ENCODE measurements at places on chromosomes 12 and 14. TPM values are rescaled to one million over a fixed set of nuclear protein-coding genes. Genes with fewer than 3 reads are reported as not detected.

DNA sequence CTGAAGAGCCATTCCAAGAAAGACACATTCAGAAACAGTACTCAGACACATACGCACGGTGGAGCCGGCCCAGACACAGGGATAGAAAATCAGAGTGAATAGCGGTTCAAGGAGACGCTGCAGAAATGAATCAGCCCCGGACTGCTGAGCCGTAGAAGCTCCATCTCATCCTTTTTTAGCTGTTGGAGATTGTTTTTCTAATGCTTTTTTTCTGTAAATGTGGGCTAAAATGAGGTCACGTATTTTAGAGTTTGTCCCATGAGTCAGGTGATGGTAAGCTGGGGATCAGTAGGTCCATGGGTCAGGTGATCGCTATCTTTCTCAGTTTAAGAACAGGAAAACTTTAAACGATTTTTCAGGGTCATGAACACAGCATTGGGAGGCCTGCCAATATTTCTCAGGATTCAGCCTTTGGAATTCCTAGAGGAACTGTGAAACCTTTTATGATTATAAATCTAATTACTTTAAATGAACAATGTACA, 202.4 kb downstream of the ITPR2 start:
- DNase-seq, result no peak

- no peak for DNase-seq
These were observed 28.2 kb downstream of the GTF2A1 start for GRCh38 chr14:81192594-81192993.

DNA sequence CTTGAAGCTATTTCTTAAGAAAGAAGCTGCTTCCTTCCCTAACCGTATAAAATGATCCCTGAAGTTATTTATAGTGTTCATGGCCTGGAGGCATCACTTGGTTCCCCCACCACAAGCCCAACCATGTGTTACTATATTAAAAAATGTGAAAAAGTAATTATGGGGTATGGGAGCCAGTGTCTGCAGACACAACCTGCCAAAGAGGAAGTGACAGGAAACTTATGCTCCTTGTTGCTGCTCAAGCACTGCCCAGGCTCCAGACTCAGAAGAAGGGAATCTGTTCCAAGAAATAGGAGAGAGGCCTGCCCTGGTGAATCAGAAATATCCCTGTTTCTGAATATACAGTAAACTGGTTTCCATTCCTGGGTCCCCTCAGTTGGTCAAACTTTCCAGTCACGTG, 217.2 kb upstream of the BMP4 start:
- DNase-seq, result peak; percentile 7

GRCh38 chr14:21102521-21103410, 1.9 kb downstream of the TMEM253 start:
- no peak for DNase-seq

The ADAMTS20 gene
- total RNA-seq, result not detected

DNA sequence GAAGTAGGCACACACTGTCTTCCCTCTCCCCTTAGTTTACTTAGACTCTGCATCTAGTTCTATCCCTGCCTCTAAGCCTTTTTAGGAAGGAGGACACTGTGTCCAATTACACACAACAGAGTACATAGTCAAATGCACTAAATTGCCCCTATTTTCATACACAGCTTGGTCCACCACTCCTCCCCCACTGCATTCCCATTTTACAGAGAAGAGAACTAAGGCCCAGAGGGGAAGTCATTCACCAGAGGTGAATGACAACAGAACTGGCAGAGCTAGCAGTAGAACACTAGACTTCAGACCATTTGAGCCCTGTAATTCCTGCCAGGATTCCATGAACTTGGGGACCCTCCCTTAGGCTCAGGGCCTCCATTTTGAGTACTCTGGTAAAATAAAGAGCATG, 1.1 kb upstream of the JPH4 start:
- no peak for DNase-seq

All from bronchial epithelial cell (primary cell).